ENCODE measurements at places on chromosomes 3 and 15.

DNA sequence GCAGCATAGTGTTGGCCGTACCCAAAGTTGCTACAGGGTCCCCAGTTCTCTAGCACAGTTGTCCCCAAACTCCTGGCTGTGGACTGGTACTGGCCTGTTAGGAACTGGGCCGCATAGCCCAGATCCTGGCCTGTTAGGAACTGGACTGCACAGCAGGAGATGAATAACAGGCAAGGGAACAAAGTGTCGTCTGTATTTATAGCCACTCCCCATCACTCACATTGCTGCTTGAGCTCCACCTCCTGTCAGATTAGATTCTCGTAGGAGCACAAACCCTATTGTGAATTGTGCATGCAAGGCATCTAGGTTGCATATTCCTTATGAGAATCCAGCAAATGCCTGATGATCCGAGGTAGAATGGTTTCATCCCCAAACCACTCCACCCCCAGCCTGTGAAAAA lies 604.0 kb upstream of the LMCD1 start:
- DNase-seq = no peak

DNA sequence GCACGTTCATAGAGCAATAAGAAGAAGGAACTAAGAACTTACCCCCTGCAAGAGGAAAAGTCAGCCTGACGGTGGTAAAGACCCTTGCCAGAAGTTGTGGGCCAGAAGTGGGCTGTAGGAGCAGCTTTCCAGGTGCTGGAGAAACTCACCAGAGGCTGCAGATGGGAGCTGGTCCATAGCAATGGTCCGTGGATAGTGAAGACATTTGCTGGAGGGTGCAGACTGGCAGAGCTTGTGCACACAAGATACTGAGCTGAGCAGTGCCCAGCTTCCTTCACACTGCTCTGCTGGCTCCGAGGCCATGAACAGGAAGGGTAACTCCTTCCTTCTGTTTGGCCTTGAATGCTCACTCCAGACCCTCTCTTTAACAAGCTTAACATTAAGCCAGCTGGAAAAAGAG lies 149.8 kb upstream of the BNIP2 start:
- DNase-seq = no peak

DNA sequence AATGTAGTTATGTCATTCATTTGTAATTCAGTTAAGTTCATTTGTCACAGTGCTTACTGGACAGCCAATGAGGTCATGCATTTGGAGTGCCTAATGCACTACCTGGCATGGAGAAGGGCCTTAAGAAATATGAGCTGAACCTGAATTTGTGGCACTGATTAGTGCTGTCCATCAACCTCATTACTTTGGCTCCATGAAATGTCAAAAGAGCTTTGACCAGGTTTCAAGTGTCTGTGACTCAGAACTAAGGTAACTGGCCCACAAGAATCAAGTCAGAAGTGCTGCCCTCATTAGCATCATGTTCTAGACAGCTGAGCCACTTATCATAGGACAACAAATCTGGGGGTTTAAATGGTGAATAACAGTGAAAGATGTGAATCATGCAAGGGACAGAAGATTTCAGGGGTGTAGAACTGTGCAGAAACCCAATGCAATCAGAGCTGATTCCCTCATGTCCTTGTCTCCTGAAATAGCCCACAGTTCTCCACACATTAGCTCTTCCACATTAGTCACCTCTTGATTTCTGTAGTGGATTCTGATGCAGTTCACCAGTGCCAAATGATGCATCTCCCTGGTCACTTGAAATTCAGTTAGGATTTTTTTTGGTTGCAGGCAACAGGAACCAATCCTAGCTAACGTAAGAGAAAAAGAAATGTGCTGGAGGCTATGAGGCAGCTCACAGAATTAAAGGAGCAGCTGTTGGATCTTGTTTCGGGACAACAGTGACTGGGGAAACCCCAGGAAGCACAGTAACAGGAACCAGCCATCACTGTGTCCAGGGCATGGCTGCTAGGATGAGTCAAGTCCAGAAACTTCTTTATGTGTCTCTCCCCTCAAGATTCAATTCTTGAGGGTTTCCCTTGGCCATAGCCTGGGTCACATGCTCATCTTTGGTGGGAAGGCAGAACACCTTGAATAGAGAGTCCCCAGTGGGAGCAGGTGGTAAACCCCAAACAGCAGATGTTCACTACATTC lies 38.7 kb downstream of the CHST2 start:
- DNase-seq = no peak

- no peak for DNase-seq
These were observed 19.0 kb downstream of the C2CD4A start for GRCh38 chr15:62085740-62086139.

DNA sequence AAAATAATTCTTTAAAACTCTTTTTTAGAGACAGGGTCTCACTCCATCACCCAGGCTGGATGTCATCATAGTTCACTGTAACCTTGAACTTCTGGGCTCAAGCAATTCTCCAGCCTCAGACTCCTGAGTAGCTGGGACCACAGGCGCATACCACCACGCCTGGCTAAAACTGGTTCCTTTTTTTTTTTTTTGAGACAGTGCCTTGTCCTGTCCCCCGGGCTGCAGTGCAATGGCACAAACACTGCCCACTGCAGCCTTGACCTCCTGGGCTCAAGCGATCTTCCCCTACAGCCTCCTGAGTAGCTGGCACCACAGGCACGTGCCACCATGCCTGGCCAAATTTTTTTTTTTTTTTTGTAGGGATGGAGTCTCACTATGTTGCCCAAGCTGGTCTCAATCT lies 23.7 kb upstream of the FURIN start:
- no peak for DNase-seq

DNA sequence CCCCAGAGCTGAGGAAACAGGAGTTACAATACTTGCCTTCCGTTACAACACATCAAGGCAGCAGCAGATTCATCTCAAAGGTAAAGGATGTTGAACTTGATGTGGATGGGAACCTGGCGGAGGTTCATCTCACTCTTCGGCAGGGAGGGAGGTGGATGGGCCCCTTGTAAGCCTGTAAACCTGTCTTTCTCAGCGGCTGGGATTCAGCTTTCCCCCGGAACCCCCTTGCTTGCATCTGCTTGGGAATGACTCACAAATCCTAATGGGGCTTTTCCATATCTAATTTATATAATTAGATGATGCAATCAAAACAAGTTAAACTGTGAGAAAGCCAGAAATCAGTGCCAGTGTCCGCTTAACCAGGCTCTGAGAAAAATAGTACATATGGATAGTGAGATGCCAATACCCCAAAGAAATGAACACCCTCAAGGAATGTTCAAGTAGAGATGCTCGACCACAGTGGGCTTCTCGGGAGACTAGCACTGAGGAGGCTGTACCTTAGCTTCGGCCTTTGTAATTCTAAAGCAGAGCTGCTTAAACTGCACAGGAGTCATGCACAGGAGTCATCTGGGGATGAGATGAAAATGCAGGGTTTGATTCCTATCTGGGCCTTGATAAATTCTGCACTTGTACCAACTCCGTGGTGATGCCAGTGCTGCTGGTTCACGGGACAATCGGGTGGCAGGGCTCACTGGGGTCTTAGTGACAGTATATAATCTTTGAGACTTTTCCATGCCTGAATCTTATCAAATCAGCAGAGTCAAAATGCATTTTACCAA lies 2.2 kb upstream of the FAM240A start:
- DNase-seq = no peak

- no peak for DNase-seq
These were observed 305.7 kb upstream of the COL8A1 start for GRCh38 chr3:99332718-99333117.

DNA sequence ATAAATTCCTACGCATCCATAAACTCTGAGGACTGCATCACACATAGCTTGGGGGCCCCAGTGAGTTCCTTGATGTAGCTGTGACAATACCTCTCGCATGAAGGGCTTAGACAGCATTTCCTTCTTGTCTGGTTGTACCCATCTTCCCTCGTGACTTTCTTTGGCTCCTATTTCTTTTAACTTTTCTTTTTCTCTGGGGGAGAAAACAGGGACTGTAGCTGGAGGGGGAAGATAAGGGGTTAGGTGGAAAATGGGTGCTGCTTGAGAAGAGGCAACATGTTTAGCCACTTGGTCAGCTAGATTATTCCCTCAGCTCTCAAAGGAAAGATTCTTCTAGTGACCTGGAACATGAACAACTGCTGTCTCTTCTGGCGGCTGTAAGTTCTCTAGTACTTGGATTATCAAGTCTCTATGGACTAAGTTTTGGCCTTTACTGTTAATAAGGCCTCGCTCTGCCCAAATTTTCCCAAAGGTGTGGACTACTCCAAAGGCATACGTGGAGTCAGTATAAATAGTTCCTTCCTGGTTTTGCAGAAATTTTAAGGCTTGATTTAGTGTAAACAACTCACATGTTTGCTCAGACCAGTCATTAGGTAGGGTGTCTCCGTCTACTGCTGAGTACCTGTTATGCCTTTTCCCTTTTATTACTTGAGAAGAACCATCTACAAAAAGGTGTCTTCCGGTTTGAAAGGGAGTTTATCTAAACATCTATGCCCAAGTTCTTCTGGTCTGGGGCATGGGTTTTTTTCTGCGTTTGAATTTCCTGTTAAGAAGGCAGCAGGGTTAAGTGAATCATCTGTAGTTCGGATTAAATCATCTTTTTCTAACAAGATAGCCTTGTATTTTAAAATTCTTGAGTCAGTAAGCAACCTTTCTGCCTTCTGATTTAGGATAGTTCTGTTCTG lies 21.0 kb upstream of the ATG7 start:
- DNase-seq = peak; percentile 32

DNA sequence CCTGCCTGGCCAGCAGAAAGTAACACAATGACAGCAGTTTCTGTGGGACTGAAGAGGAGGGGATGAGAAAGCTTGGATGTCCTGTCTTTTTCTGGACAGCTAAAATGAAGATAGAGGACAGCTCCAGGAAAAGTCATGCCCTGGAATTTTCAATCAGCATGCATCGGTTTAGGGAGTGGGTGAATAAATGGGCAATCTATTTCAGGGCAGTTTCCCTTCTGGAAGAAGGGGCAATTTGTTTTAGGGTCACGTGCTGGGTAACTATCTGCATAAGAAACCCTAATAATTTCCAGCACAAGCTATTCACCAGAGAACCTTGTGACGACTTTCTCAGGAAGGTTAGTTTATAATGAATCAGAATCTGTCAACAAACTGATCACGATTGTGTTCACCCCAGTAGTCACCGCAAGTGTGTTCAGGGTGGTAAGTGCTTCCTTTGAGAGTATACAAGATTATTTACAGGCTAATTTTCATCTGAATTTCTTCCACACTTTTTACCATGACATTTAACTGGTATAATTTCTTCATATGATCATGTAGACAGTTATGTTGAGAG lies 318.0 kb upstream of the GBE1 start:
- no peak for DNase-seq

- no peak for DNase-seq
These were observed 267.9 kb downstream of the PDCD6IP start for GRCh38 chr3:34066328-34066727.

- DNase-seq = no peak
These were observed 7.8 kb downstream of the LINGO1 start for GRCh38 chr15:77624868-77625267.

DNA sequence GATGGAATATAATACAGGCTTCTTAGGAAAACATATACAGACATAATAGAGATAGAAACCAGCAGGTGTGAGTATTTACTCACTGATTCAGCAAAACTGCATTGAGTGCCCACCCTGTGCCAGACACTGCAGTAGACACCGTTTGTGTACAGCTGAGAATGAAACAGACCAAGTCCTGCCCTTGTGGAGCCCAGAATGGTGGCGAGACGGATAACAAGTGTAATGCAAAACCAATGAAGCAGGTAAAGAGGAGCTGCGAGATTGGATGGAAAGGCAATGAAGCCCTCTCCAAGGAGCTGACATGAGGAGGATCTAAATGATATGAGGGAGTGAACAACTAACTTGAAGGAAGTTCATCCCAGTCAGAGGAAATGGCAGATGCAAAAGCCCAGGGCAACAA lies 256.4 kb downstream of the MEX3B start:
- DNase-seq = no peak

DNA sequence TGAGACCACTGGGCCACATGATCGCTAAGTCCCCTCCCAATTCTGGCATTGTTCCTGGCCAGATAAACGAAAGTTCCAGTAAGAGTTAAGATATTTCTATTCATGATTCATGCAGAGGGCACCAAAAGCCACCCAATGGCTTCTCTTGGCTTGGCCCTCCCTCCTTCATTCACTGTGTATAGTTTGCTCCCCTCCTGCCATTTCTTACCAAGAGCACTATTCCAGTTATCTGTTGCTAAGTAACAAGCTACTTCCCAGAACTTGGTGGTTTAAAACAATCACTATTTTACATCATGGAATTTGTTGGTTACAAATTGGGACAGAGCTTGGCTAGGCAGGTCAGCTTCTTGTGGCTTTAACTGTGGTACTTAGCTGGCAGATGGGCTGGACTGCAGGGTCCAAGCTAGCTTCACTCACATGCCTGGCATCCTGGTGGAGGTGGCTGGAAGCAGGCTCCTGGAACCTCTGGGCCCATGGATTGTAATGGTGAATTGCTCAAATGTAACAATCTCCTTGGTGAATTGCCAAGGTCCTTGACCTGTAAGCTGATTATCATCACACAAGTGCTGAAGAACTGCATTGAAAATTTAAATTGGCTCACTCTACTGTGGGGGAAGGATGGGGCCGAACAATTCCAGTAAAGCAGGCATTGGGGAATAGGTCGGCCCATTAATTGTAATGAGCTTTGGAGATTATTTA lies 16.6 kb downstream of the EAF1 start:
- DNase-seq = no peak

GRCh38 chr3:30604558-30604957 lies 1.8 kb upstream of the TGFBR2 start:
- no peak for DNase-seq

DNA sequence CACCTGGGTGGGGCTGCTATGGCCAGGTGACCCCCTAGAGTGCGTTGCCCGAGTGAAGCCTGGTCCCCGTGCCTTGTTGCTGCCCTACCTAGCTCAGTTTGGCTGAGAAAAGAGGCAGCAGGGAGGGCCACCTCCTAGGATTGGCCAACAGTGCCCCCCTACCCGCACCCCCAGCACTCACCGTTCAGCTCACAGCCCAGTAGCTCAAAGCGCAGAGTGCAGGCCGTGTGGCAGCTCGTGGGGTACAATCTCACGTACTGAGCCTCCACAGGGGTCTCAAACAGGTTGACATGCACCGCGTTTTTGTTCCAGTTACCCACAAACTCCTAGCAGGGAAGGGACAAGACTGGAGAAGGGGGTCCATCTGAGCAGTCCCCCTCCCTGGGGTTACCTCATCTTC lies 7.6 kb downstream of the MFGE8 start:
- no peak for DNase-seq

GRCh38 chr15:52254391-52254790 lies 41.2 kb downstream of the MYO5C start:
- DNase-seq = no peak

DNA sequence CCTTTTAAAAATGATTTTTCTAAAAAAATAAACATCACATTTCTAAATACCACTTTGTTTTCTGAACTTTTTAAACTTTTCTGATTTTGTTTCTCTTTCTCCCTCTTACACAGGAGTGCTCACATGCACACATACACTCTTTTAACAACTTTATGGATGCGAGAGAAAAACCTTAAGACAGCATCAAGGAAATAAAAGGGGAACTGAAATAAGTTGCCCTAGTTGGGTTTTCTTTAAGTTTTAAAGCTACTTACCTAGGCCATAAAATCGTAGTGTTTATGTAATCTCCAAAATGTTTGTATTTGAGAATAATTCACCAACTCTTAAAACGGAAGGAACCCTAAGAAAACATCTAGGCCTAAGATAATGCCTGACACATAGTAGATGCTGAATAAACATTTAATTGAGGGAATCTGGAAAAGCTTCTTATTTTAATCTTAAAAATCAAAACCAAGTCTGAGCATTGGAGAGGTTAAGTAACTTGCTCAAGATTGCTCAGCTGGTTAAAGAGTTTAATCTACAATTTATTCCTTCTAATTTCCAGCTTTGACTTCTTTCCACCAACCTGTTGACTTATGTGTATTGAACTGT lies 1.2 kb upstream of the BBX start:
- no peak for DNase-seq
